ENCODE measurements at places on chromosomes 1 and 21. TPM values are rescaled to one million over a fixed set of nuclear protein-coding genes. Genes with fewer than 3 reads are reported as not detected.

TRIM17 gene
- total RNA-seq = not detected

FALEC gene
- total RNA-seq = 0.39 TPM

SLC16A4 gene
- 26.5 TPM for total RNA-seq

CRYAA gene
- total RNA-seq = not detected

BGLAP gene
- 1.2 TPM for total RNA-seq

SMIM12 gene
- 50.7 TPM for total RNA-seq

CFHR5 gene
- not detected for total RNA-seq

PPCS gene
- total RNA-seq = 32.0 TPM

DRAXIN gene
- total RNA-seq = 0.13 TPM

ANKRD65 gene
- total RNA-seq = not detected

DNAJB4 gene
- total RNA-seq = 41.3 TPM

DCDC2B gene
- total RNA-seq = not detected

ADAMTSL4 gene
- total RNA-seq = 3.0 TPM

FCRL6 gene
- total RNA-seq = not detected

TFF2 gene
- total RNA-seq = not detected

WNT2B gene
- 0.24 TPM for total RNA-seq

EDARADD gene
- total RNA-seq = 2.9 TPM

OR10J1 gene
- total RNA-seq = not detected

RGS16 gene
- total RNA-seq = 0.15 TPM

HSD11B1 gene
- total RNA-seq = not detected

RPS8 gene
- 1,741 TPM for total RNA-seq

GNB1 gene
- 194 TPM for total RNA-seq

TMEM222 gene
- total RNA-seq = 50.7 TPM
